ENCODE measurements at places on chromosomes 11 and 22.

- DNase-seq, result no peak
These were observed 327.7 kb downstream of the DLG2 start for GRCh38 chr11:85299258-85299942.

DNA sequence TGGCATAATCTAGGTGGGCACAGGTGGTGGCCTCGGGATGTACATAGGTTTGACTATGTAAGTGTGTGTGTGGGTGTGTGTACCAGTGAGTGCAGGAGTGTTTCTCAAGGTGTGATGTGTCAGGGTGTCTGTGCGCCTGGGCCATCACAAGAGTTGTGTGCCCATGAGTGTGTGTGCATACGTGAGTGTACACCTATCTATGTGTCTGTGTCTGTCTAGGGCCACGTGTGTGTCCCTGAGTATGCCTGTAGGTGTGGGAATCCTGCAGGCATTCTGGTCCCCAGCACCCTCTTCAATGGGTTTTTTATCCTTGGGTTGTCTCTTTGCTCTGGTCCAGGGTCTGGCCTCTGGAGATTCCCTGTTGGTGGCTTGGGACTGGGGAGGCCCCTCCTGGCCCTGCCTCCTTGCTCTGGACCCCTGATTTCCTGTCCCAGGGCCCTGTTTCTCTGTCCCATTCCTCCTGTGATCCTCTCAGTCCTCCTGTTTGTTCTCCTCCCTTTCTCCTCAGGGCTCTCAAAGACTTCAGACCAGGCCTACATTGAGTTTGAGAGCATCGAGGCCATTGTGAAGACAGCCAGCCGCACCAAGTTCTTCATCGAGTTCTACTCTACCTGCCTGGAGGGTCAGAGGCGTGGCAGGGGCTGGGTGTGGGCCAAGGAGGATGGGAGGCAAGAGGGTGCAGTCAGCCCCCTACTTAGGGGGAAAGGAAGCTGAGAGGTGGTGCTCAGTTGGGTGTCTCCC, 9.4 kb downstream of the INPPL1 start:
- DNase-seq, result no peak

DNA sequence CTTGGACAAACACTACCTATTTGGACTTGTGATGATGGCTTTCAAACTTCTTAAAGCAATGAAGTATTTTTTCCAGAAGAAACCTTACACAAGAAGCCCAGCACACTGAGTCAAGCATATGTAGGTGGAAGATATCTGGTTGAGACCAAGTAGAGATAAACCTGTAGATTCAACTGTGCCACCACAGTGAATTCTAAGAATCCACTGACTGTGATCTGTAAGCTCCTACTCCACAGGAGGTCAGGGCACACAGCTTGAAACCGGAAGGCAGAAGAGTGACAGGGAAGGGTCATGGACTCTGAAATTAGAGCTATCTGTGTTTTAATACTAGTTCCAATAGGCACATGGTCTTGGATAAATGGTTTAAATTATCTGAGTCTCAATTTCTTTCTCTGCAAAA, 404.5 kb downstream of the ETS1 start:
- DNase-seq, result no peak

- DNase-seq, result no peak
These were observed 1.6 kb downstream of the P2RY2 start for GRCh38 chr11:73219396-73220285.

DNA sequence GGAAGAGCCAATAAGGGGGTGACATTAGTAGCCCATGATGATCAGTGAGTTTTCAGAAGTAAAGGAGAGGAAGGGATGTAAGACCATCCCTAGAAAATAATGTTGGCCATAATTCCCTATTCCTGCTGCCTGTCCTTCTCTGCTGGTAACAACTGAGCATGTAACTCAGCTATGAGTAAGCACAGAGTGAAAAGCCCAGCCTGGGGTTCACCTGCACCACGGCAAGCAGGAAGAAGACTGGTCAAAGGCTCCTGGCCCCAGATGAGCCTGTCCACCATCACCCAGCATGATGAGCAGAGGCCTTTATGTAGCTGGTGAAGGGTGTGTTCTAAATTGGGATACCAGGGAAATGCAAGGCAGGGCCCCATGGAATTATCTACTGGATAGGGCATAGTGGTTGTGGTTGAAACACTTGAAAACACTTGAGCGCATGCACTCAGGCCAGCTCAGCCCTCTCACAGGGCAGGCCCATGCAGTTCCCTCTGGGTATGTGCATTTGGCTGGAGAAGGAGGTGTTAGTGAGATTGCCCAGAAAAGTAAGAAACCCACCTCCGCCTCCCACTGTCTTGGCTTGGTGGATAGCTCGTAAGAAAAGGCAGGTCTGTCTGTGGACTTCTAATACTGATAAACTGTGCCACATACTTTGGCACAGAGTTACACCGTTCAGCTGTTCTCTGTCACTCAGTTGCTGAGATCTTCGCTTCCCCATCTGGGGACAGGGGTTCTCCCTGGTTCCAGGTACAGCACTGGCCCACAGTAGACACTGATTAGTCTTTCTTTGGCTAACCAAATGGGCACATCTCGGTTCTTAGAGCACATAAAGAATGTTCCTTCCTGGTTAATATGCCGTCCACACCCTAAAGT, 86.8 kb downstream of the AMOTL1 start:
- no peak for DNase-seq

GRCh38 chr11:79266396-79266795, 174.4 kb downstream of the TENM4 start:
- no peak for DNase-seq

GRCh38 chr11:86261328-86261727, 16.8 kb downstream of the EED start:
- DNase-seq, result no peak

DNA sequence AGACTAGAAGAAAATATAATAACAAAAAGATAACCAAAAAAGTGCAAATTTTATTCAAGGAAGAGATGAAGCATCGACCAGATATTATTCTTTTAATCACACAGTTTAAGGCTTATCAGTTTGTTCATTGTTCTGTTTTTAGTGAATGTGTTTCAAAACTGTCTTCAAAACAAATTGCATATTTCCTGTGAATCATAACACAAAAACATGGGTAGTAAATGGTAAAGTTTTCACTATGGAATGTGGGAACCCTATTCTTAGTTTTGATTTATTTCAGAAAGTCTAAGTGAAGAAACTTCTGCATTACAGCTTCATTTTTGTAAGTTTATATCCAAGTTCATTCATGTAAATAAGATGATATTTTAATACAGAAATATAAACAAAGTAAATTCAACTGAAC, 207.6 kb upstream of the LUZP2 start:
- DNase-seq, result no peak

- DNase-seq, result no peak
These were observed 72.0 kb upstream of the IGLL5 start for GRCh38 chr22:22815397-22816170.

- DNase-seq, result no peak
These were observed 49.3 kb downstream of the AHNAK start for GRCh38 chr11:62497132-62497801.

DNA sequence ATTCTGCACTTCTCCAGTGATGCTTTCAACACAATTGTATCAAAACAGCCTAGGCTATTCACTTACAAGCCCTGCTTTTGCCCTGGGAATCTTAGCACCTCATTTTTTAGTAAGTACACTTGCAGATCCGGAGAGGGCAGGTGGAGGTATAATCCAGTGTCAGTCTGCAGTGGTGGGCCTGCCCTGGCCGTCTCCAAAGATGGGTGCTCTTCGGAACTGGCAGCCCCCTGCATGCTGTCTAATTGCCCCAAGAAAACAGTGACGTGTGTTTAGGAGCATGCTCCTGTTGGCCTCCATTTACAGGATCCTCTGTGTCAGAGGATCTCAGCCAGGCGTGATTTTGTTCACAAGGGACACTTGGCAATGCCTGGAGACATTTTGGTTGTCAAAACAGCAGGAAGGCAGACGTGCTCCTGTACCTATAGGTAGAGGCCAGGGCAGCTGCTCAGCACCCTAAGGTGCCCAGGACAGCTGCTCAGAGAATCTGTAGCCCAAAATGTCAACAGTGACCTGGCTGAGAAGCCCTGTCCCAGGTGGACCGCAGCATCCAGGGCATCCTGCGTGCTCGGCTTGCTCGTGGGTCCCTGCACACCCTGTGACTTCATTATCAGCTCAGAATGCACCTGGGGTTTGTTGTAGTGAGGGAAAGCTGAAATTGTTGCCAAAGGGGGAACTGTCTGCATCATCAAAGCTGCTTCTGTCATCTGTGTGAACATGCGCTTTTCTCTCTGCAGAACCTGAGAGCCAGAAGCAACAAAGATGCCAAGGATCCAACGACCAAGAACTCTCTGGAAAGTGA, 90.7 kb downstream of the BCR start:
- no peak for DNase-seq

DNA sequence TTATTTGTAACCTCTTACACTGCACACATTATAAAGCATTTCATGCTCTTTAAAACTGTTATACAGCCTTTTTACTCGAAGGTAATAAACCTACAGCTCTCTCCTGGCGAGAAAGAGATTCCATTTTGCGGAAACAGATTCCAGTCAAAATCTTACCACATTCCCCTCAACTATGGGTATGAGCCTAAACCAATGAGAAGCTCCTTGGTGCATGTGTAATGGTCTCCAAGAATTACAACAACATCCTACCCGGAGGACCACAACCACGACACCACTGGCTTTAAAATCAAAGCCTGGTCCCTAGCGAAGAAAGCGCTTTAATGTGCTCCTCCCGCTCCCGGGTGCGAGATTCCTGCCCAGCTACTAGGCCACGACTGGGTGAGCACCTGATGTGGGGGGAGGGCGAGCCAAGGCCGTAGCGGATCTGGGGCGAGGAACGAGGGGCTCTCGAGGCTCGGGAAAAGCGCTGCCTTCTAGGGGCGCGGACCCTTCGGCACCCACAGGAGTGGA, 821 bp downstream of the CELF1 start:
- DNase-seq, result peak; percentile 9

- no peak for DNase-seq
These were observed 77.9 kb downstream of the CWC15 start for GRCh38 chr11:94895451-94895850.

- no peak for DNase-seq
These were observed 13.5 kb upstream of the HMOX1 start for GRCh38 chr22:35367331-35367886.

DNA sequence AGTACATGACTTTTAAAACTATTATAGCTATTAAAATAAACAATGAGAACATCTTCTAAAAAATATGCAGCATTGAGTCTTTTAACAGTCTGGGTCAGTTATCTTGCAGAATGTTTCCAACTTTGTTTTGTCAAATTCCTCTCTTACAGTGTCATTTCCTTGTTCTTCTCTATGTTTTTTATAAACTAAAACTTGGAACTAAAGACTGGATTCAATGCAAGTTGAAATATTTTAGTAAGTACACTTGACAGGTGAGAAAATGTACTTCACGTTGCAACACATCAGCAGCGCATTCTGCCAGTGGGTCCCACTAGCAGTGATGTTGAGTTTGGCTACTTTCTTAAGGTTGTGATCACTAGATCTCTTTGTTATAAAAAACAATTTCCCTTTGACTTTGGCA, 1407.6 kb upstream of the RAG2 start:
- DNase-seq, result no peak
